ENCODE measurements at places on chromosomes 16 and 17.

DNA sequence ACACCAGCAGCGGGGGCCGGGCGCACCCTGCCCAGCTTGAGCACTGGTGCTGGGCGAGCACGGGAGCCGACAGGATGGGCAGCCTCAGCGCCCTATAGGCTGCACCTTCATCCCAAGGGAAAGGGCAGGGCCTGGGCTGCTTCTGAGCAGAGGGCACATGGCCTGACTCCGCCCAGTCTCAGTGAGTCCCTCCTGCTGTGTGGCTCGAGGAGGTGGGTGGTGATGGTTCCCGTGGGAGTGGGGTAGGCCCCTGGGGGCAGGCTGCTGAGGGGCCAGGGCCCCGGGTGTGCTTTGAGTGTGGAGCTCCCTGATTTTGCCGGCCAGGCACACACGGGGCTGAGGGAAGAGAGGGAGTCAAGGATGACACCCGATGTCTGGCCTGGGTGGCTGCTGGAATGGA lies 37.9 kb downstream of the TSC2 start:
- DNase-seq: no peak

DNA sequence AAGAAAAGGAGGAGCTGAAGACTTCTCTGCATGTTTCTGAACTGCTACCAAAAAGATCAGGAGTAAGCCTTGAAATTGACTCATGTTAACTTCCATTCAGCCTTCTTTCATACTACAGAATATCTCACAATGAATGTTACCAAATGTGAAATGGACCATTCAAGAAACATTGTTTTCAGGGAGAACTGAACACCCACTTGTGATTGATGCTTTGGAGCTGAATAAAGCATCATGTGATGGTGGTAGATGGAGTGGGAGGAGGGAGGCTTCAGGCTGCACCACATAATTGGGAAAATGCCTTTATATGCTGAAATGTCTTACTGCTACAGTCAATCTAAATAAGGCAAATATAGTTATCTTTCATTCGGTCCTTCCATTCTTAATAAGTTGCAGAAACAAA lies 127.8 kb downstream of the CDH8 start:
- no peak for DNase-seq

GRCh38 chr17:27512511-27513346 lies 56.5 kb downstream of the KSR1 start:
- DNase-seq: no peak

DNA sequence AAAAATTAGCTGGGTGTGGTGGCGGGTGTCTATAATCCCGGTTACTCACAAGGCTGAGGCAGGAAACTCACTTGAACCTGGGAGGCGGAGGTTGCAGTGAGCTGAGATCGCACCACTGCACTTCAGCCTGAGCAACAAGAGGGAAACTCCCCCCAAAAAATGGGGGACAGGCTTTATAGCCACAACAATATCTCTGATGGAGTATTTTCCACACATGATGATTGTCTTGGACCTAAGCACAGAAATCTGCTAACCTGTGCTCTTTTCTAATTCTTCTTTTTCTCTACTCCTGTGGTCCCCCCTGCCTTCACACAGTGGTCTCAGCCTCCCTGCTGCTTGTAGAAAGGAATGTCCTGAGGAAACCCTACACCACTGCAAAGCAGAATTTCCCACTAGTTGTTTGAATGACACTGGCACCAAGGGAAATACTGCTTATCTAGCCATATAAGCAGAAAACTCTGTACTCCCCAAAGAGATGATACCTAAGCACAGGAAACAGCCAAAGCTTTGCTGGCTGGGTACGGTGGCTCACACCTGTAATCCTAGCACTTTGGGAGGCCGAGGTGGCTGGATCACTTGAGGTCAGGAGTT lies 117.6 kb downstream of the USP31 start:
- no peak for DNase-seq

DNA sequence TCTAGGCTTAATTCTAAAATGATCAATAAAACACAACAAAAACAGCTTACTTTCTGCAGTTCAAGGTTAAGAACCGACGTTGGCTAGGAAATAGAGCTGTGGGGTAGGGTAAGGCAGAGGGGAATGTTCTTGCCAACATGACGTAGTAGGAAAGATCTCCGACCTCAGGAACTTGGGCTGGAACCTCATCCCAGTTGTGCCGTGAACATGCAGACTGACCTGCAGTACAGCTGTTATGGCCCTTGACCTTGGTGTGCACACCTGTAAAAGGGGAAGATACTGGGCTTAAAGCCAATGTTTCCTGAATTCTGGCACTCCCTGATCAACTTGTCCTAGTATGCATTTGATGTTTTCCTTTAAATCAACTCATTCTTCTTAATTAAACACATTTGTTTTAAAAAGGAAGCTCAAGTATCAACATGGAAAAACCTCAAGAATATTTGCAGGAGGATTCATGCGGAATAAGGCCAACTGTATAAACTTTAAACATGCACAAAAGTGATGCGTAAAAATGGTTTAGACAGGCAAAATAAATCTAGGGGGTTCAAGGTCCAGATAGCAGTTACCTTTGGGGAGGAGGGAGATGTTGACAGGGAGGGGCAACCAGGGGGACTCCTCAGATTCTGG lies 14.2 kb upstream of the SLC6A2 start:
- DNase-seq: no peak

- DNase-seq: peak; percentile 36
Observed at GRCh38 chr17:78484271-78485246, 92.6 kb downstream of the DNAH17 start.

GRCh38 chr17:19386974-19387920 lies at the start of gene MFAP4:
Gene MFAP4 (minus strand): TSS chr17:19387190. CDS start chr17:19387155, 35 bp downstream.
- DNase-seq: no peak

DNA sequence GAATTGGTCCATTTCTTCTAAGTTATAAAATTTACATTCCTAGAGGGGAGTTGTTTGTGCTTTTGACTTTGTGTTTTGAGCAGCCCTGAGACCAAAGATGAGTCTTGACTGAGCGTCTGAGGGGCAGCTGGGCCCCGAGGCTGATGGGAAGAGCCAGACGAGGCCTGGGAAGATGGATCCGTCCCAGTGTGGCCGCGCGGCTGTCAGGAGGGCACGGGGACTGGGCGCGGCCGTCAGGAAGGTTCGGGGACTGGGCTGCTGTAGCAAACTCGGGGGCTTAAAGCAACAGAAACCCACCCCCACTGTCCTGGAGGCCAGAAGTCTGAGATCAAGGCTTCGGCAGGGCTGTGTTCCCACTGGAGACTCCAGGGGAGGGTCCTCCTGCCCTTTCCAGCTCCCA lies 38.2 kb upstream of the GNG13 start:
- DNase-seq: no peak

DNA sequence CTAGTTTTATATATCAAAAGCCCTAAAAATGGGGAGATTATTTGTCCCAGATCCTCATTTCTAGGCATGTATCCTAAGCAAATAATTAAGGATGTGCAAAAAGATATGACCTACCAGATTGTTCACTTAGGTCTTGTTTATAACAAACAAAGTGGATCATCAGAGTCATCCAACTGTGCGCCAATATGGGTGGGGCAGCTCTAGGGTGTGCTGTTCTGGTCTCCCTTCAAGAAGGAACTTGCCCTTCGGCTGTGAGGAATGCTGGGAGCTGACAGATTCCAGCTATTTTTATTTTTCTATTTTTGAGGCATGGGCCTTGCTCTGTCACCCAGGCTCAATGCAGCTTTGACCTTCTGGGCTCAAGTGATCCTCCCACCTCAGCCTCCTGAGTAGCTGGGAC lies 13.8 kb downstream of the CHP2 start:
- no peak for DNase-seq

DNA sequence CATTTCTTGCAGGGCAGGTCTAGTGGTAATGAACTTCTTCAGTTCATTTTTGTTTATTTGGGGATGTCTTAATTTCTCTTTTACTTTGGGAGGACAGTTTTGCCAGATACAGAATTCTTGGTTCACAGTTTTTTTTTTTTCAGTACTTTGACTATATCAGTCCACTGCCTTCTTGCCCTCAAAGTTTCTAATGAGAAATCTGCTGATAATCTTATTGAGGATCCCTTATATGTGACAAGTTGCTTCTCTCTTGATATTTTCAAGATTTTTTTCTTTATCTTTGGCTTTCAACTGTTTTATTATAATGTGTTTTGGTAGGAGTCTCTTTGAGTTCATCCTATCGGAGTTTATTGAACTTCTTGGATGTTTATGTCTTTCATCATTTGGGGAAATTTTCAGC lies 42.8 kb downstream of the CLEC19A start:
- DNase-seq: no peak

GRCh38 chr16:85438981-85439685 lies 174.0 kb upstream of the GSE1 start:
- no peak for DNase-seq

GRCh38 chr17:78922816-78923498 lies 2.2 kb downstream of the TIMP2 start:
- DNase-seq: peak; percentile 47

DNA sequence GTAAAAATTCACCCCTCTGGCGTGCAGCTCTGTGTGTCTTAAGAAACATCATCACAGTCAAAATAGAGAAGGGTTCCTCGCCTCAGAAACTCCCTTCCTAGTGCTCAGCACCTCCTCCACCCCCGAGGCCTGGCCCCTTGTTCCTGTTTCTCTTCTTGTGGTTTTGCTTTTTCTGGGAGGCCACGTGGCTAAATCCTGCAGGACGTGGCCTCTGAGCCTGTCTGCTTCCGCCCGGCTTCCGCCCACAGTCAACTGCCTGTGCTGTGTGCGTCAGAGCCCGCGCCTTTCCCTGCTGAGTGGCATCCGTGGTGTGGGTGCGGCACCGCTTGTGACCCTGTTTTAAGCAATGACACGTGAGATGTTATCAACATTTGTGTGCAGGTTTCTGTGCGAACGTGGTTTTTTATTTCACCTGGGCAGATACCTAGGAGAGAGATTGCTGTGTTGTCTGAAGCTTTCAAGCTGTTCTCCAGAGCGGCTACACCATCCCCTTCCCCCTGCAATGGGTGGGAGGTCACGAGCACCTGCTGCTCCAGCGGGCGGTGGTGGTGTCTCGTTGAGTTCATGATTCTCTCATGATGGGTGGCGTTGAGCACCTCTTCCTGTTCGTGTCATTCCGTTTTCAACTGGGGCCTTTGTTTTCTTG lies 21.7 kb downstream of the ACSF3 start:
- DNase-seq: peak; percentile 98

DNA sequence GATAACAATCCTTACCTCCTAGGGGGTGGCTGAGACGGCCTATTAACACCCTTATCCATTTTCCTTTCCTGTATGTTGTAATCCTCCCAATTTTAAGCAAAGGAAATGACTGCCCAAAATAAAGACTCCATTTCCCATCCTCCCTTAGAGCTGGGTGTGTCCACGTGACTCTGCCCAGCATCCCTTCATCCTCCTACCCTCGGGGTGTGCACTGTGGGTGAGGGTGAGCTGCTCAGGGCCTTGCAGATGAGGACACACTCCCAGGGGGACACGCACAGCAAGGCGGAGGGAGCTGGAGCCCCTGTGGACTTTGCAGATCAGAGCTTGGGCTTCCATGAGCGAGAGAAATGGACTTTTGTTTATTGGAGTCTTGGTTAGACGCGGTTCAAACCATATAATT lies 186.8 kb downstream of the IRF8 start:
- DNase-seq: no peak

- DNase-seq: no peak
Observed at GRCh38 chr16:49674351-49674851, 181.5 kb downstream of the ZNF423 start.

DNA sequence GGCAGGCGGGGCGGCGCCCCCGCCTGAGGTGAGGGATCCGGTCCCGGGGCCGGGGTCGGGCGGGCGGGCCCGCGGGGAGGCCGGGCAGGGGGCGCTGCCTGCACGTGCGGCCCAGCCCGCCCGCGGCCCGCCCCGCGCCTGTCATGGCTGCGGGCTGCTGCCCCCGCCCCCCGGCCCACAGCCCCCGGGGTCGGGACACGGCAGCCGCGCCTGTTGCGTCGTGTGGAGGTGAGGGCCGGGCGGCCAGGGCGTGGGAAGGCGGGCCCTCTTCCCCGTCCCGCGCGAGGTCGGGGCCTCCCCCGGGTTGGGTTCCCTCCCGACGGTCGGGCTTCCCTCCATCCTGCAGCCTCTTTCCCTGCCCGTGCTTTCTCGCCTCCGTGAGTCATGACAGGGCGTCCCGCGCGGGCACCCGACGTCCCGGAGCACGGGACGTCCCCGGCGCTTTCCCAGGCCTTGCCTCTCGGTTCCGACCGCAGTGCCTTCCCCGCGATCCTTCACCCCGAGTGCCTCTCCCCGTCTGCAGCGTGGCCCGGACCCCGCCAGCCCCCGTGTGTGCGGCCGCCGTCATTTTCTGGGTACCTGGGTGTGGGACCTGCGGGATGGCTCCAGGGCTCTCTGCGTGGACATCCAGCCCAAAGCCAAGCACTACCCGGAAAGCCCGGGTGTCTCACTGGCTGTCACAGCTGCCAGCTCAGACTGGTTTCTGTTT lies 76.7 kb downstream of the CHD9 start:
- DNase-seq: peak; percentile 51

- DNase-seq: no peak
Observed at GRCh38 chr17:43475494-43476089, 8.2 kb upstream of the DHX8 start.

- no peak for DNase-seq
Observed at GRCh38 chr16:89316701-89317100, 99.2 kb downstream of the ZNF778 start.

DNA sequence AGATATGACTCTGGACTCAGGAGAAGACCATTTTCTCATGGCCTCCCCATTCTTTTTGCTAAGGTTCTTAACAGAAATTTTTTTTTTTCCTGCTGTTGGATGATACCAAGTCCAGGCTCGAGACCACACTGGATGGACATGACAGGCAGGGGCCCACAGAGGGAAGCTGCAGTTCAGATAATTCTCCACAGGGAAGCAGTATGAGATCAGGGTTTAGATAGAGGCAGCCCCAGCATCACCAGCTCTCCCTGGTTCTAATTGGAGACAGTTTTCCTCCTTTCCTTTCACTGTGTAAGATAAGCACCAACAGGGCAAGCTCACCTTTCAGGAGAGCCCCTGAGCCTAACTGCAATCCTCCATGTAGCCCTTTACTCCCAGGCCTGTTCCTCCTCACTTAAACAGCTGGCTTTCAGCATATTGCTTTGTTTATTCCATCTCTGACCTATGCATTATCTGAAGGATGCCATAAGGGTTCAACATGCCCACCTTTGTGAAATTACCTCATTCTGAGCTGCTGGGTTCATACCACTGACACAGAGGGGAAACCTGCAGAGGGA lies 108.1 kb downstream of the SNX11 start:
- DNase-seq: peak; percentile 33

- DNase-seq: no peak
Observed at GRCh38 chr17:27389542-27390140, 66.6 kb upstream of the KSR1 start.

DNA sequence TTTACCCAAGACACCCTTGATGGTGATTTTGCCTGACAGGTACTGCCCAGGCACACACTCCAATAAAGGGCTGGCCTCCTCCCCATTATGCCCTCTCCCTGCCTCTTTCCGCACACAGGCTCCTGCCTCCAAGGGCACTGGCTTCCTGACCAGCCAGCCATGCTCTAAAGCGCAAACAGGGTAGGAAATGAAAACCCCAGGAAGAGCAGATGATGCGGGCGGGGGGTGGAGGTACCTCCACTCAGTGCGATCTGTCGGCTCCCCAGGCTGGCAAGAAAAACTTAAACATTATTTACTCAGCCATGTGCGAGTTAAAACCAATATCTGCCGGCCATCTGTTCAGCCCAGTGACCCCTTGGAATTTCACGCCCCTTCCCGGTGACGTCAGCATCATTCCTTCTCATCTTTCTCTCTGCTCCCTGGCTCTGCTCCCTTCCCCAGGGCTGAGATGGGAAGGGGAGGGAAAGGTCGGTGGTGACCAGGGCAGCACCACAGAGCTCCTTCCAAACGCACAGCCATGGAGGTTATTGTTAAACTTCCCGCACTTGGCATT lies 262.5 kb downstream of the CBLN1 start:
- no peak for DNase-seq

GRCh38 chr17:59814685-59815084 lies 78.1 kb downstream of the TUBD1 start:
- DNase-seq: no peak

All from KBM-7 (cell line).